ENCODE measurements at places on chromosomes 16 and 17. TPM values are rescaled to one million over a fixed set of nuclear protein-coding genes. Genes with fewer than 3 reads are reported as not detected.

Gene TBC1D3G
- not detected for total RNA-seq

Gene FUS
- 734 TPM for total RNA-seq

Gene CSF3
- total RNA-seq, result not detected

Gene PERCC1
- 1.2 TPM for total RNA-seq

Gene ZG16
- total RNA-seq, result not detected

Gene CCDC57
- total RNA-seq, result 184 TPM

Gene CAMKK1
- 5.9 TPM for total RNA-seq

Gene PRPSAP1
- total RNA-seq, result 10.5 TPM

Gene CTRB1
- not detected for total RNA-seq

- no peak for DNase-seq
Measured at GRCh38 chr17:21213638-21214014, 335 bp downstream of the TMEM11 start.

DNA sequence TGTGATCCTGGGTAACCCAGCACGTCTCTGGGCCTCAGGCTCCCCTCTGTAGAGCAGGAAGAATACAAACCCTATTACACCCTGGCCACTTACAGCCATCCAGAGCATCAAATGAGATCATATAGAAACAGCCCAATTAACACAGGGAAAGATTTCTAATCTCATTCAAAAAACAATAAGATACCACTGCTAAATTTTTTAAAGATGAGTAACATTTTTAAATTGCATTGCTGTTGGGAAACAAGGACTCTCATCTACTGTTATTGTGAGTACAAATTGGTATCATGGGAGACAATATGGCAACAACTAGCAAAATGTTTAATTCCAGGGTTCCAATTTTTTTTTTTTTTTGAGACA is 41.1 kb downstream of the SRL start:
- no peak for DNase-seq

DNA sequence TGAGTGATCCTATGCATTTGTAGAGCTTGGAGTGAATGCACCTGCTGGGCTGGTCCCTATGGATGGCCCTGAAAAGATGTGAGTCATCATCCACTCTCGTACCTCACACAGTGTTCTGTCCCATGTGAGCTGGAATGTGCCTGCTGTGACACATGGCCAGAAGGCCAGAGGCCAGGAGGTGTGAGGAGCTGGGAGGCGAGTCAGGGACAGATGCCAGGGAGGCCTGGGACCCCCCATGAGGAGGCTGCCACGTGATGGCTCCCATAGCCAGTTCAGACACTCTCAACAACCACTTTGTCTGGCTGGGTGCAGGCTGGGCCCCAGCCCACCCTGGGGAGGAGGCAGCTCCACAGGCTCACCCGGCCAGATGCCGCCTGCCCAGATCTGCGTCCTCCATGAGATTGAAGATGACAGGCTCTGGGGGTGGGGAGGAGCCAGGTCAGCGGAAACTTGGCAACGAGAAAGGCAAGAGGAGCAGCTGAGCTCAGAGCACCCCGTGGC is 168.8 kb downstream of the C16orf78 start:
- no peak for DNase-seq

DNA sequence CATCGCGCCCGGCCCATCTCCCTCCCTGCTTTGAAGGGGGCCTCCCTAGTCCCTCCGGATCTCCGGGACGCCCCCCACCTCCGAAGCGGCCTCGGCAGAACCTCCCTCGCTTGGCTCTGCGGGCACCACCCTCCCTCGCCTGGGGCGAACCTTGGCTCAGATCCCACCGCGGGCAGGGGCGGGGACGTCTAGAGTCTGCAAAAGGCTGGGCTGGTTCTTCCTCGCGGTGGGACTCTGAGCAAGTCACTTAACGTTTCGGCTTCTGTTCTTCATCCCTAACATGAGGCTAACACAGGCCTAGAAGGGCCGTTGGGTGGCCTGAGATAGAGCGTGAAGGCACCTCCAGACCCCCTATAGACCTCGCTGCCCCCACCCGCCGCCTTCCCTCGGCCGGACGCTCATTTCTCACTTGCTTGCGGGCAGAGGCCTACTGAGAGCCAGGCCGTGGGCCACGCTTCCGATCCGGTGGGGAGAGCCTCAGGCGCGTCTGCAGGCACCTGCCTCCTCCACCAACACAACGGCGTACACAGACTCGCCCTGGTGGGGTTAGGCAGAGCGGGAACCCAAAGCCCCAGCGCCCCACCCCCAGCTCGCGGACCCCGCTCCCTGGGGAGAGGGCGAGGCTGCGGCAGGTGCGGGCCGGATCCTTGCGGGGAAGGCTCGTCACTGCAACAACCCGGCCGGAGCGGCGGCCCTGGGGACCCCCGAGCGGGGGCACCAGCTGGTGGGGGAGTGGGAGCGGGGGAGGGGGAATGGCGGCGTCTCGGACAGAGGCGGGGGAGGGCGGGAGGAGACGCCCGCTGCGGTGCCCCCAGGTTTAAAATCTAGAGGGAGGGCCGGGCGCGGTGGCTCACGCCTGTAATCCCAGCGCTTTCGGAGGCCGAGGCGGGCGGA is 5.4 kb downstream of the MYO1C start:
- DNase-seq, result peak; percentile 84

DNA sequence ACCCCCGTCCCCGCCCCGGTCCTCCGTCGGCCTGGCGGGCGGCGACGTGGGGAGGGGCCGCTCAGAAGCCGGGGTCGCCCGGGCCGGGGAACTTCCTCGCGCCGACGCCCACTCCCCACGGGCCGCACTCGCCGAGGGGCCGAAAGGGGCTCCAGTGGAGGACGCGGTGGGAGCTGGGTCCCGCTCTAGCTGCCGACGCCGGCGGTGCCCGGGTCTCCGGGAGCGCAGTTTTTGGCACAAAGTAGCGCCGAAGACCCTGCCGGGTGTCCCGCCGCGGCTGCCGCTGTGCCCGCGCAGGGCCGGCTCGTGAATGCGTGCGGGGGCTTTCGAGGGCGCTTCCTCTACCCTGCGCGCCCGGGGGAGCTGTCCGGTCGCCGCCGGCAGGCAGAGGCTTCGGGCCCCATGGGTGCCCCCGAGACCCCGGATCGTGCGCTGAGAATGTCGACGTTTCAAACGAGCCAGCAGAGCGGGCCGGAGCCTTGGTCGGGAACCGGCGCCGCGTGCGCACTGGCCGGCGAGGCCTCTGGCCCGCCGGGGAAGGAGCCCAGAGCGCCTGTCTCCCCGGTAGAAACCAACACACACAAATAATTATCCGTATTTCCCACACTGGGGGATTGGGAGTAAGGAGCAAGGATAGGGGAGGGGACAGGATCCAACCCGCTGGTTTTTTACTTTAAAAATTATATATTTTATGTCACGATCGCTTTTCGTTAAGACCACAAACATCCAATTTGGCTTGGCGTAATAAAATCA is 46.6 kb upstream of the SLC38A10 start:
- DNase-seq, result no peak

DNA sequence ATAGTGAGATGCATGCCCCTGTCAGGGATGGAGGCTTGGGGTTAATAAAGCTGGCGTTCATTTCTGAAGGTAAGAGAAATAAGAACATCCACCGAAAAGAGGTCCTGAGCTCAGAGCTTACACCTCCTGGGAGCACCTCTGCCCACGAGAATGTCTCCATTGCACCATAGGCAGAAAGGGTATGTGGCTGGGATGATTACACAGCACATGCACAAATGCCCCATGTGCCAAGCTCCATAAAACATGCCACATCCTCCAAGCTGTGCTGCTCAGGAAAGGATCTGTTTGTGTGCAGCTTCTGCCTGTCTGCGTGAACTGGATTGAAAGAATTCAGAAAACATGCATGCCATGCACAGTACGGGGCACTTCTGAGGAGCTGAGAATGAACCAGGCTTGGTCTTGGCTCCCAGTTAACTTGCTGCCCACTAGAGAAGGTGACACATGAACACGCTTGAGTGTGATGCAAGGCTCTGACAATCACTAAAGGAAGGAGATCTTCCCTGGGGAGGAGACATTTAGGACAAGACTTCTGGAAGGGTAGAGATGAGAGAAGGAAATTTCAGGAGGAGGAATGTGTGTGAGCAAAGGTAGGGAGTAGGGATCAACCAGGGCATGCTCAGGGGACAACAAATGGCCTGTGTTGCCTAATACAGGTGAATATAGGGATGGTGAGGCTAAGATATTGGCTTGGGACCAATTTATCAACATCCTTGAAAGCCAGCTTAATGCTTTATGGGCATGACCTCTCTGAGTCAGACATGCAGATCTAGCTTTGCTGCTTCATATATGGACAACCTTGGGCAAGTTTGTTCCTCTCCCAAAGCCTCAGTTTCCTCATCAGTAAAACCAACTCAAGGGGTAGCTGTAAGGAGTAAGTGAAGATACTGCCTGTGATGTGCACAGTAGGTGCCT is 32.0 kb upstream of the SMPD3 start:
- no peak for DNase-seq

- DNase-seq, result no peak
Measured at GRCh38 chr16:71837150-71837549, 8.6 kb upstream of the ATXN1L start.

GRCh38 chr17:80424878-80425765 is 10.2 kb downstream of the ENDOV start:
- DNase-seq, result no peak

DNA sequence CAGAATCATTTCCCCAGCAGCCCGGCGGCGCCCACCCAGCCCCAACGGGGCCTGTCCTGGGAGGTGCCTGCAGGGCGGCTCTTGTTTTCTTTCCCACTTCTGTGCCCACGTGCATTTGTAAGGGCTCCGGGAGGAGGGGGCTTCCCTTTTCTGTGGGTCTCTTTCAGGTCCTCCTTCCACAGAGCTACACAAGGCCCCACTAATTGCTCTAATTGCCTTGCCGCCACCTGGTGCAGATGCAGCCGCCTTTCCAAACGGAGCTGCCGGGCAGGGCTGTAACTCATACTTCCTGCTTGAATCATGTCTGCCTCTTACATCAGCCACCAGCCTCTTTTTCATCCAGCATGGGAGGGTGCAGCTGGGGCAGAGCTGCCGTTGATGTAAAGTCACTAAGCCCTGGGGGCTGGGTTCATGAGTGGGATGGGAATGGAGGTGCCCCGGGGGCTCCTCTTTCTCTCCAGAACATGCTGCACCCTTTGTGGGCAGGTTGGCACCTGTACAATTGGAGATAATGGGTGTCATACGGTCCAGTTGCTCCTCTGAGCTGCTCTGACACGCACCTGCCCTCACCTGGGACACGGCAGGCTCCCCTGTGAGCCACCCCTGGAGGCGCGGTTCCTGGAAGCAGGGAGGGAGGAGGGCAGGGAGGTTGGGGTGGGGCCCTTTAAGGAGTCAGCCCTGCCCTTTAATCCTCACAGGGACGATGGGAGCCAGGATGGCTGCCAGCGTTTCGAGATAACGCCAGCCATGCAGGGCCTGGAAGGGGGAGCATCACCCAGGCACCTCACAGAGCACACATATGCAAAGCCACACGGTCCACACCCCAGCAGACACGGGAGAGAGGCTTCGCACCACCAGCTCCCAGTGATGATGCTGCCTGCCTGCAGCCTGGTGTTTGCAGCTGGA is 41.1 kb upstream of the KLHDC4 start:
- DNase-seq, result peak; percentile 62

- no peak for DNase-seq
Measured at GRCh38 chr16:87033021-87033471, 284.1 kb downstream of the C16orf95 start.

DNA sequence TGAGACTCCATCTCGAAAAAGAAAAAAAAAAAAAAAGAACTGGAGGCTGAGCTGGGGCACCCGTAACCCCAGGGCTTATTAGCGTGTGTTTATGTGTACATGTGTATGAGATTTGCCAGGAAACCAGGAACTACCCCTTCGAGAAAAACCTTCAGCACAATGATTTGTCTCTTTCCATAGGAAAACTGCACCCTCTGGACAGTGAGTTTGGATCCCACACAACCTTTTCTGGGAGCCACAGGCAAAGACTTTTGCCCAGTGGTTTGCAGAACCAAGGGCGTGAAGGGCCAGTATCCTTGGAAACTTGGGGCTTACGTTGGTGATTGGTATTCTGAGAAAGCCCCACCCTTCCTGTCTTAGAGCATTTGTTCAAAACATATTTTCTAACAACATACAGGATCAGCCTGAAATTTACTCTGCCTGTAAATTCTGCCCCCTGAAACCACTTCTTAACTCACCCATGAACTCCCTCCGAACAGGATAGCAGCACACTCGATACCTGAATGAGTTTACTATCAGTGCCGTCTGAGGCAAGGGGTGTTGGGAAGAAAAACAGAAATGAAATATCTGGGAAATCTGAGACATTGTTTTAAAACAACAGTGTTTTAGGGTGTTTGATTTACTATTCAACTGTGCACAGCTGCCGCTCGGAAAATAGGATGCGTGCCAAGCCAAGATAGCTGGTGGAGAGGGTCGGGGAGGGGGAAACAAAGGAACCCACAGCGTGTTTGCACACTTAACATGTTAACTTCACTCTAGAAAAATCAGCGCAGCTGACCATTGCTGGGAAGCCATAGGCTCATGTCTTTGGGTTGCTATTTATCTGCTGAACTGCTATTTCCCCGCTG is 40.2 kb upstream of the MAF start:
- DNase-seq, result no peak

DNA sequence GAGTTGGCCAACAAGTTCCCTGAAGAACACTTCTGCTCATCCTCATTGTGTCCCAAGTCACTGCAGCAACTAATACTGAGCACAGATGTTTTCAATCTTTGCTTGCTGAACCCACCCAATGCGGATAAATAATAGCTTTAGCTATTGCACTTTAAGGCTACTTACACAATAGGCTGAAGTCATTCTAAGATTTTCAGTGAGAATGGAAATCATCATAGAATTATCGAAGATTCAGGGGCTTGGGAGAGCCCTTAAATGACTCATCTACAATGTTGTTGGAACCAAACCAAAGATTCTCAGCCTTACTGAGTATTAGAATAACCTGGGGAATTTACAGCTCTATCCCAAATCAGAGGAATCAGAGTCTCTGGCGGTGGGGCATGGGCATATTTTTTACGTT is 51.2 kb downstream of the SYCE1L start:
- no peak for DNase-seq

- DNase-seq, result no peak
Measured at GRCh38 chr17:64315032-64315490, 52.0 kb upstream of the TEX2 start.

DNA sequence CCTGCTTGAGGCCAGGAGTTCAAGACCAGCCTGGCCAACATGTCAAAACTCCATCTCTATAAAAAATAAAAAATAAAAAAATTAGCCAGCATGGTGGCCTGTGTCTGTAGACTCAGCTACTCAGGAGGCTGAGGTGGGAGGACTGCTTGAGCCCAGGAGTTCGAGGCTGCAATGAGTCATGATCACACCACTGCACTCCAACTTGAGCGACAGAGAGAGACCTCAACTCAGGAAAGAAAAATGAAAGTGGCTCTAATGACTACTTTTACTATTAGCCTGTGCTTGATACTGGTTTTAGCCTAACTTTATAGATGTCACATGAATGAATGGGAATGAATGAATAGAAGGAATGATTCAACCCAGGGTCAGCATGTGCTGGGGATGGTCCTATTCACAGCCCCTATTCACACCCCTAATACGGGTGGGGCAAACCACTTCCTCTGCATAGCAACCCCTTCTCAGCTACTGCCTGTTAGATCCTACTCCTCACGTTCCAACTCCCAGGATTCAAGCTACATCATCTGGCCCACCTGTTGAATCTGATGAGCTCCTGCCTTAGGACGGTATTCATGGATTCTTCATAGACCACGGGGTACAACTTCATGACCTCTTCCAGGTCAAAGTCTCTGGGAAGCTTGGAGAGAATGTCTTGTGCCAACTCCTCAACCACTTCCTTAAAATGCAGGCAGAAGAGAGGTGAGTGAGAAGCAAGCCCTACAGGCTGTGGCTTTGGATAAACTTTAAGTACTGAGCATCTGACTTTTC is 40.5 kb downstream of the LYRM1 start:
- no peak for DNase-seq

GRCh38 chr17:1703063-1703462 is 7.1 kb downstream of the TLCD2 start:
- DNase-seq, result no peak

Data from CD8-positive, alpha-beta T cell (primary cell).